ENCODE measurements at places on chromosomes 5 and 9.

- DNase-seq = no peak
Observed at GRCh38 chr9:73024601-73025034, 71.8 kb upstream of the ALDH1A1 start.

DNA sequence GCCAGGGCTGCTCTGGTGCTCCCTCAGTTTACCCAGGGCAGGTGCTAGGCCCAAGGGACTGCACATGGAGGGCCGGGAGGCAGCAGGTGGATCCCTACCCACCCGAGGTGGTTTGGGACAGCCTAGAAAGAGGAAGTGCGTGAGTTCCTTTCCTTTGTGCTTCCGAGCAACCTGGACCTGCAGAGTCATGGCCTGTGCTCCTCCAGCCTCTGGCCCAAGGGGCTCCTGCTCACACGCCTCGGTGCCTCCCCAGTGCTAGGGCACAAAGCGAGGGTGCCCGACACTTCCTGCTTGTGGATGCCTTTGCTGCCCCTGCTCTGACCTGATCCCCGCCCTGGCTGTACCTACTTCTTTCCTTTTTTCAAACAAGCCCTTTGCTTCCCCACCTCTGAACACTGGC lies 79.3 kb downstream of the RXRA start:
- DNase-seq = no peak

- no peak for DNase-seq
Observed at GRCh38 chr5:1400211-1400855, 44.9 kb downstream of the SLC6A3 start.

GRCh38 chr5:146334074-146334533 lies 4.5 kb upstream of the POU4F3 start:
- no peak for DNase-seq

DNA sequence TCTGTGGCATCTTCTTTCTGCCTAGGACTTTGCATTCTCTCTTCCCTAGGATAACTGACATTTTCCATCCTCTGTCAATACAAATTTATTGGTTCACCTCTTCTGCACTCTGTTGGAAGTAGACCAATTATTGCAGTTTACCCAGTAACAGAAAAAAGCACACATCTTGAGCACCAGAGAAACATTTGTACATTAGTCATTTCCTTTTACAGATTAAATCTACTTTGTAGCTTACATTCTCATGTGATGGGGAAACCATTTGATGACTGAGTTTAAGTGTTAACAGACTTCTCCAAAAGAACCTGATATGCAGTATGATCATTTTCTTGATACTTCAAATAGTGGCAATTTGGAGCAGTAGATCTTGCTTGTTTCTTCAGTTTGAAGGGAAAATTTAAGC lies 1098.8 kb downstream of the DTWD2 start:
- DNase-seq = no peak

GRCh38 chr9:12748954-12749353 lies 25.9 kb upstream of the LURAP1L start:
- no peak for DNase-seq

DNA sequence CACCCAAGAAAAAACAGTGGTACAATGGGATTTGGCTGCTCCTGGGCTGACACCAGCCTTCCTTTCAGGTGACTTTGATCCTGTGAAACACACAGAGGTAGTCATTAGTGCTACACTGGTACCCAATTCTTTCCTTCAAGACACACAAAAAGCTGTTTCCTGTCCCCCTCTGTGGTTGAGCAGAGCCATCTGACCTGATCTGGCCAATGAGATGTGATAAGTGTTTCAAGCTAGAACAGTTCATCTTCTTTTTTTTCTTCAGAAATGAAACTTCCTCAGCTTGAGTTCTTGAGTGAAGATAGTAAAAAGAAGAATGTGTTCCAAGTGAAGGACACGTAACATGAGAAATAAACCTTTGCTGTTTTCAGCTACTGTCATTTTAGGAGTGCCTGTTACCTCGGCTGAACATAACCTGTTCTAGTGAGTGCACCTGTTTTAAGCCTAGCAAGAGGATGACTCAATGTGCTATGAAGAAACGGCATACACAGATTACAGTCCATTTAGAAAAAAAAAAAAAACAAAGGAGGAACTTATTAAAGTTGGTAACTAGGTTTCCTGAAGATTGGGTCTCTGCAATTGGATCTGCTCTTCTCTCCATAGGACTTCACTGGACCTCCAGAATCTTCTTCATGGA lies 287.8 kb downstream of the GAS1 start:
- DNase-seq = no peak

DNA sequence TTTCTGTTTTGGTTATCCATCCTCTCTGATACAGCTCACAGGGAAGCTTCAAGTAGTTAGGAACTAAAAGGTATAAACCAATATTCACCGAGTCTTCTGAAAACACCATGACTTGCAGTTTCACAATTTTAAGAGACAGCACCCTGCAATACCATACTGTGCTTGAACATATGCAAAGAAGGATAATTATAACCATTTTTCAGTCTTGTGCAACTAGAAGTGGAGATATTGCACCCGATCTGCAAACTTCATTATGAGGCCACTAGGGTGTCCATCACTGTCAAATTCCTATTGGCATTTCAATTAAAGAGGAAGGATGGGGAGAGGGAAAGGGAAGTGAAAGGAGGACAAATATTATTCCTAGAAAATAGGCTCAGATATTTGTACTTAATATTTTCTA lies 32.4 kb upstream of the CEP120 start:
- no peak for DNase-seq

DNA sequence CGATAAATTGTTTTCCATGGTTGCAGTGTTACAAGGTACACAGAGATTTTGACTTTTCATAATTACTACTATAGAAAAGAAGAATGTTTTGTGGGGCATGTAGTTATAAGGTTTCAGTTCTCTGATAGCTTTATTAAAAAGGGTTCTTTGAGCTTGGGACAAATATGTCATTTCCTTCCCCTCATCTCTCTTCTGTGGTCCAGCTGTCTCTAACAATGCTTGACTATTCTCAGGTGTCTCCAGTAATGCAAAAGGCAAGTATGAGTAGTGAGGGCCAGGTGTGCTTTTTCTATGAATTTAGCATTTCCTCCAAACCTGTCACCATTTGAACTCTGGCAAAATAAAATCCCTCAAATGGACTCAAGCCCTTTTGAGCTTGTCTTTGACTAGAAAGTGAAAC lies 84.3 kb downstream of the SLF1 start:
- no peak for DNase-seq

DNA sequence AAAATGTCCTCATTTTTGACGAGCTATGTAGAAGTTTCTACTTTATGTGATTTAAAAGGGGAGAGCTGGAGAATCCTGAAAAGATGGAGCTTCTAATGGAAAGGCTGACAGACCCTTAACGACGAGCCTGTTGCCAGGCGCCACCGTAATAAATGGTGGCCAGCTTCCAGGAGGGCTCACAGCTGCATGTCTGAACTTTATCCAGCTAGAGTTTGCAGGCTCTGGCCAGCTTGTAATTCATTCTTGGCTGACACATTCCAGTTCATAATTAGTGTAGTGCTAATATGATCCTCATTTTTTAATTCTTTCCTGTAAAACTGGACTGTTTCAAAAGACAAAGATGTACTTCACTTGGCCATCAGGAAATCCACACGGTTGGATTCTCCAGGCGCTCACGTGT lies 246.7 kb downstream of the GAS1 start:
- DNase-seq = no peak

DNA sequence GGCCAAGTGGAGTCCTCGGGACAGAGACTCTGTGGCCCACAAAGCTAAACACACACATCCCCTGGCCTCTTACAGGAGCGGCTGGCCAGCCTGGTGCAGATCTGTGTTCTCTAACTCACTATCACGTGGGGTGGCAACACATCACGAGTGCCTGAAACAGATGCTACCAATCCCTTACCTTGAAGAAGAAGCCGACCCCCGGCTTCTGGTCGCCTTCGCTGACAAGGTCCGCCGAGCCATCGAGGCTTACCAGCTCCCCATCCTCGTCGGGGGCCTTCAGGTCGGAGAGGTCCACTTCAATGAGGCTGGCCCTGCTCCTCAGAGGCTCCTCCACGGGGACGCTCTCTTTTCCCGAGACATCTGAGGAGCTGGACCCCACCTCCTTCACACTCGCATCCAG lies 86.7 kb downstream of the CAMSAP1 start:
- DNase-seq = no peak

DNA sequence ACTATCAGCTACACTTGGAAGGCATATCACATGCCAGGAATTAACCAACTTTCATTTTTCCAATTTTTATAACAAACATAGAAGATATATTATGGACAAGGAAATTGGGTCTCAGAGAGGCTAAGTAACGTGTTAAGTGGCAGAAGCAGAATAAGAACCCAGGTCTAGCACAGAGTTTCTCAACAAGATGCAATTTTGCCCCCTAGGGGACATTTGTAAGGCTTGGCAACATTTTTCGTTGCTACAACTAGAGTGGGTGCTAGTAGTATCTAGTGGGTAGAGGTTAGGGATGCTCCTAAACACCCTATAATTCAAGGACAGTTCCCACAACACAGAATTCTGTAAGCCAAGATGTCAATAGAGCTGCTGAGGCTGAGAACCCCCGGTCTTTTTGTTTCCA lies 180.6 kb downstream of the SNCAIP start:
- DNase-seq = no peak

- no peak for DNase-seq
Observed at GRCh38 chr9:125446561-125447094, 185.0 kb downstream of the GAPVD1 start.

- no peak for DNase-seq
Observed at GRCh38 chr5:112036206-112036605, 279.2 kb upstream of the NREP start.

DNA sequence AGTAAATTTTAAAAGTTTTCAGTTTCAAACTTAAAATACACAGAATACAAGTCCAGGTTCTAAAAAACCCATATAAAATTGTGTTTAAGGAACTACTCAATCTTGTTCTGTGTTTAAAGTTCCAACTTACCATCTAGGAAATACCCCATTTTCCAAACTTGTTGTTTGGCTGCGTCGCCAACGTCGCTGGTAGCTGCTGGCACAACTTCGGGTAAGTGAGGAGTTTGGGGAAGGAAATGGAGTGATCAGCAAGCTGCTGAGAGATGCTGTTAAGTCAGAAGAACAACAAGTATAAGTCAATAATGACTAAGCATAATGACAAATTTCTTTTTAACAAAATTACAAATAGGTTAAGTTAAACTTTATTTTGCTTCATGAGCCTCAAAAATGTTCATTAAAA lies 71.3 kb upstream of the RAPGEF6 start:
- DNase-seq = no peak

GRCh38 chr5:73506459-73506955 lies 8.3 kb downstream of the BTF3 start:
- DNase-seq = no peak

DNA sequence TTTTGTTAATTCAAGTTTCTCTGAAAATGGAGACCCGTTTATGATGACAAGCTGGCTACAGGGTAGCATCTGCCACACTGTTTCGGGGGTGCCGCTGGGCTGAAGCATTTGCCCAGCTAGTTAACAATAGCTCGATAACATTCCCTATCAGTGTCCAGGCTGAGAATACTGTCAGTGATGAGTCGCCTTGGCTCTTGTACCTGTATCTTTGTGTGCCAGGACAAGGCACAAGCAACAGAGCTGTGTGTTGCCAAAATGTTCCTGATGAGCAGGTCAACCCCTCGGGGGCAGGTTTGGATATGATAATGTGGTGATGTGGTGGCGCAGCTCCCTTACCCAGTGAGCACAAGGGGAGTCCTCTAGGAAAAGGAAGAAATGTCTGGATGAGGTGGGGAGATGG lies 7.0 kb downstream of the TGFBI start:
- no peak for DNase-seq

DNA sequence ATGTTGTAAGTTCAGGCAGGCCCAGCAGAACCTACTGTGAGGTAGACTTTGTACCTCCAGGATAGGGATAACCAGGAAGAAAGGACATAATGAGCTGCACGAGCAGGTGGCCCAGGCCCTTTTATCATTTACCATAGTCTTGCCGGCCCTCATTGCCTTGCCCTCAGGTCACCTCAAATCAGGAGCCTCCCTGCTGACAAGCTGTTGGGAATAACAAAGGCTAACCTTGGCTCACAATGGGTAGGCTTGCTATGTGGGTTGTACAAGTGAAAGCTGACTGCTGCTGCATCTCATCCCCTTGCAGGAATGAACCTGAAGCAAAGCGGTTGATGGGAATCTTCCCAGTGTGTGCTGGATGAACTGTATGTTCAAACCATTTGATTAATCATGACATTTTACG lies 159.5 kb upstream of the ACTBL2 start:
- DNase-seq = no peak

- DNase-seq = no peak
Observed at GRCh38 chr5:18141222-18141621, 507.0 kb downstream of the TAF11L14 start.

- DNase-seq = no peak
Observed at GRCh38 chr9:126203313-126203712, 123.3 kb upstream of the MVB12B start.

DNA sequence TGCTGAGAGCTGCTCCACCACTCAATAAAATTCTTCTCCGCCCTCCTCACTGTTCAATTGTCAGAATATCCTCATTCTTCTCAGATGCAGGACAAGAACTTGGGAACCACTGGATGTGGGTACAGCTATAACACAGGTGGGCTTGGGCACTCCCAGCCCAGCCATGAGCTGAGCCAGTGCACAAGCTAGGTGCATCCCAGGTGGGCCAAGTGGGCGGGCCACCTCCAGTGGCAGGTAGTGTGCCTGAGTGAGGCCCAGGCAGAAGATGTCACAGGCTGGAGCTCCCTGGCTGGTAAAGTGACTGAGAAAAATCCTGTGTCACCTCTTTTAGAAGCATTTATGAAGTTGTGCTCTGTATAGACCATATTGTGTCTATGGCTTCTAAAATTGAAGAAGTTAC lies 501.6 kb upstream of the TYRP1 start:
- DNase-seq = no peak

GRCh38 chr9:96141666-96142065 lies 160.3 kb downstream of the HSD17B3 start:
- DNase-seq = no peak

GRCh38 chr9:4066120-4066519 lies 233.7 kb downstream of the GLIS3 start:
- no peak for DNase-seq

DNA sequence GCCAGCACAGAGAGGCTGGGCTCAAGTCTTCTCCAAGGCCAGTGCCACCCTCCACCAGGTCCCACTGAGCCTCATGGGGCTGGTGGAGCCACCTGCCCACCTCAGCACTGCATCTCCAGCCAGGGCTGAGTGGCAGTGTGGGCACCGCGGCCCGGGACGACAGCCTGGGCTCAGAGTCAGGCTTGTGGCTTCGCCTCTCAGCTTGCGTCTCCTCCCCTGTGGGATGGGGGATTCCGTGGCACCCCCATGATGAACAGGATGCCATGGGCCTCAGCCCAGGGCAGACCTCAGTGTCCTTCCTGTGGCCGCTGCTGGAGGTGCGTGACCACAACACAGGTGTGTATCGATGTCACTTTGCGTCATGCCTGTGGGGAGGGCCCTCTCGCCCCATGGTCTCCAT lies 136.4 kb upstream of the PPP1R26 start:
- DNase-seq = no peak

GRCh38 chr5:110058175-110058574 lies 368.4 kb downstream of the MAN2A1 start:
- no peak for DNase-seq
